ENCODE measurements at places on chromosomes 3 and 15. TPM values are rescaled to one million over a fixed set of nuclear protein-coding genes. Genes with fewer than 3 reads are reported as not detected.

Gene GNAT1
- not detected for total RNA-seq

Gene TMPRSS7
- total RNA-seq, result not detected

Gene MYRIP
- total RNA-seq, result not detected

Gene LRRC31
- not detected for total RNA-seq

Gene ADGRG7
- not detected for total RNA-seq

Gene TM4SF1
- not detected for total RNA-seq

Gene DNASE1L3
- total RNA-seq, result 0.30 TPM

Gene USP19
- total RNA-seq, result 105 TPM

- no peak overlapping the region for H3K4me3 ChIP-seq
- DNase-seq, result no peak
- H3K4me1 ChIP-seq, result no peaks in the 10 kb centered on the region
- H3K36me3 ChIP-seq, result no peaks in the 10 kb centered on the region
- no peak overlapping the region for H3K27ac ChIP-seq
These were observed 59.9 kb upstream of the DPH6 start for GRCh38 chr15:35605764-35606449.

GRCh38 chr3:65922441-65922840 is 116.3 kb downstream of the MAGI1 start:
- H3K27ac ChIP-seq, result no peak overlapping the region
- no peak overlapping the region for H3K4me3 ChIP-seq
- H3K36me3 ChIP-seq, result no peaks in the 10 kb centered on the region
- DNase-seq, result no peak

DNA sequence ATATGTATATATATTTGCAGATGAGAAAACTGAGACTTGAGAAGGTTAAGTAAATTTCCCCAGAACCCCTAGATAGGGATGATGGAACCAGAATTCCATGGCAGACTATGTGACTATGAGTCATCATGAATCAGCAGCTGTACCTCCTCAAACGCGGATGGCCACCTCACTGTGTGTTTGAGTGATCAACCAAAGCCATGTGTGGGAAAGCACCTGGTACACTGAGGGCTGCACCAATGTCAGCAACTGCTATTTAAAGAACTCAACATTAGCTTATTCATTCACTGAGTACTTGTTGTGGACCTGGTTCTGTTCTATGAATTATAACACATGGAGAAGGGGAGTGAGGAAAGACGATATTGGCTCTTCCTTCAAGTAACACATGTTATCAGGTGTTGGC is 377.0 kb downstream of the GAP43 start:
- no peaks in the 10 kb centered on the region for H3K4me1 ChIP-seq
- H3K27me3 ChIP-seq, result no peaks in the 10 kb centered on the region
- DNase-seq, result no peak
- H3K4me3 ChIP-seq, result no peak overlapping the region
- H3K36me3 ChIP-seq, result no peaks in the 10 kb centered on the region

GRCh38 chr15:84909029-84909428 is 24.6 kb downstream of the SLC28A1 start:
- no peak for DNase-seq
- no peak overlapping the region for H3K27ac ChIP-seq
- H3K4me1 ChIP-seq, result no peaks in the 10 kb centered on the region

- DNase-seq, result no peak
- no peak overlapping the region for H3K27ac ChIP-seq
- H3K27me3 ChIP-seq, result no peaks in the 10 kb centered on the region
- H3K36me3 ChIP-seq, result no peaks in the 10 kb centered on the region
These were observed 75.5 kb downstream of the ADAMTS9 start for GRCh38 chr3:64612082-64612860.

- H3K36me3 ChIP-seq, result peaks cover 38% of the 10 kb centered on the region
- H3K27me3 ChIP-seq, result no peaks in the 10 kb centered on the region
- DNase-seq, result peak; percentile 61
These were observed 200.5 kb downstream of the AKAP13 start for GRCh38 chr15:85580879-85581278.

DNA sequence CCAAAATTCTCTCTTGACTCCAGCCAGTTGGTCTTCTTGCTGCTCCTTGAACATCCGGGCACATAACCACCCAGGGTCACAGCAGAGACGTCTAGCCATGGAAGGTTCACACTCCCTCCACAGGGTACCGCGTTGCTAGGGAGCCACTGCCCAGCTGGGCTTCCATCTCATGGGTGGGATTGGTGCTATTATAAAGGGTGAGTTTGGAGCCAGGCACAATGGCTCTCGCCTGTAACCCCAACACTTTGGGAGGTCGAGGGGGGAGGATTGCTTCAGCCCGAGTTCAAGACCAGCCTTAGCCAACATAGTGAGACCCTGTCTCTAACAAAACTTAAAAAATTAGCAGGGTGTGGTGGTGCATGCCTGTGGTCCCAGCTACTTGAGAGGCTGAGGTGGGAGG is 17.5 kb upstream of the SKOR1 start:
- DNase-seq, result no peak
- H3K27ac ChIP-seq, result no peak overlapping the region
- H3K36me3 ChIP-seq, result no peaks in the 10 kb centered on the region
- H3K4me3 ChIP-seq, result no peak overlapping the region

DNA sequence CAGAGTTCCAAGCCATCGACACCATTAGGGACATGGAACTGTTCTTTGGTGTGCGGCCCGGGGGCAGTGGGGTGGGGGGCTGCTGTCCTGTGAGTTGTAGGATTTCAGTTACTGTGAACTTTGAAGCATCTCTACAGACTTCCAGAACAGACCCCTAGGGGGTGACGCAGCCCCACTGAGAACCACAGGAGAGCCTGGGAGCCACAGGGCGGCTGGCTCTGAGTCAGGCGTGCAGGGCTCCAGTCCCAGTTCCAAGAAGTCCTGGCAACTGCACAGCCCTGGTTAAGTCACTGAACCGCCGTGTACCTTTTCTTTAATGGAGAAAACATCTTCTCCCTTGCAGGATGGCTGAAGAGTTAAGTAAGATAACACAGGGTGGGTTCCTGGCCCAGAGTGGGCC is 23.5 kb upstream of the LRTM1 start:
- H3K4me3 ChIP-seq, result no peak overlapping the region
- H3K36me3 ChIP-seq, result no peaks in the 10 kb centered on the region
- no peak for DNase-seq
- no peaks in the 10 kb centered on the region for H3K27me3 ChIP-seq

- H3K36me3 ChIP-seq, result no peaks in the 10 kb centered on the region
- no peak for DNase-seq
- H3K27me3 ChIP-seq, result peaks cover 23% of the 10 kb centered on the region
- no peak overlapping the region for H3K4me3 ChIP-seq
- no peaks in the 10 kb centered on the region for H3K4me1 ChIP-seq
- H3K27ac ChIP-seq, result no peak overlapping the region
These were observed 34.8 kb upstream of the CTSH start for GRCh38 chr15:78979456-78980320.

GRCh38 chr3:175149675-175150074 is 290.5 kb downstream of the NAALADL2 start:
- H3K27ac ChIP-seq, result no peak overlapping the region
- no peaks in the 10 kb centered on the region for H3K27me3 ChIP-seq
- H3K4me3 ChIP-seq, result no peak overlapping the region
- no peak for DNase-seq

GRCh38 chr15:62287066-62287857 is 122.2 kb upstream of the C2CD4B start:
- no peaks in the 10 kb centered on the region for H3K4me1 ChIP-seq
- no peak overlapping the region for H3K4me3 ChIP-seq
- H3K27me3 ChIP-seq, result peaks cover 6% of the 10 kb centered on the region
- H3K27ac ChIP-seq, result no peak overlapping the region

DNA sequence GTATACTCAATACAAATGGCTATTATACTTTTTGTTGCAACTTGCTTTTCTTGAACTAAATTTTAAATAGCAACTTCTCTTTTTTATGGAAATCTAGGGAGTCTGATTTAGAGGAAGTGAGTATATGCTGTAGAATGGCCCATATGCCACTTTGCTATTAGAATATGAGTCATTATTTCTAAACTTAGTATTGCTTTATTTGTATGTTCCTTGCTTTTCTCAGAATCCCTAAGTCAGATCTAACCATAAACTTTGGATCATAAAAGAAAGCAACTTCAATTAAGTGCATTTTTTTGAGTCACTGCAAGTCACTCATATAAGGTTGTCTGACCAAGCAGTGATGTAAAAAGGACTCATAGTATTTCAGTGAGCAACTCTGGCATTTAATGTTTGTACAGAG is 17.5 kb upstream of the SPTSSB start:
- H3K27me3 ChIP-seq, result no peaks in the 10 kb centered on the region
- no peaks in the 10 kb centered on the region for H3K36me3 ChIP-seq
- no peak for DNase-seq

GRCh38 chr3:53496984-53497383 is 2.6 kb downstream of the CACNA1D start:
- peaks cover 36% of the 10 kb centered on the region for H3K27me3 ChIP-seq
- no peak overlapping the region for H3K4me3 ChIP-seq
- H3K36me3 ChIP-seq, result no peaks in the 10 kb centered on the region
- H3K27ac ChIP-seq, result no peak overlapping the region

DNA sequence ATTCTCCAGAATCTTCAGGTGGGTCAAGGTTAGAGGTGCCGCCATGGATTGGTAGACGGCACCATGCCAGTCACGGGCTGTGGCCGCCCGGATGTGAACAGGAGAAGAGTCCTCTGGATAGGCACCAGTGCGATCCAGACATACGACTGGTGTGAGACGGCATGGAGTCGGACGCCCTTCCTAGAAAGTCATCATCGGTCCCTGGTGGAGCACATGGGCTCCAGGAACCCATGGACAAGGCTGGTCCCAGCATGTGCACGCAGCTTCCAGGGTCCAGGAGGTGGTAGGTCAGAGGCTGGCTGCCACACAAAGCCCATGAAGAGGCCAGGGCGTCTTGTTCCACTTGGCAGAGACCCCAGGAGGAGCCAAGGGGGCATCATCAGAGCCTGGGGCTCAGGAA is 276.1 kb upstream of the LRRC3B start:
- H3K27ac ChIP-seq, result no peak overlapping the region
- no peaks in the 10 kb centered on the region for H3K4me1 ChIP-seq
- H3K27me3 ChIP-seq, result no peaks in the 10 kb centered on the region
- no peak overlapping the region for H3K4me3 ChIP-seq
- no peaks in the 10 kb centered on the region for H3K36me3 ChIP-seq

- no peaks in the 10 kb centered on the region for H3K27me3 ChIP-seq
- no peak overlapping the region for H3K4me3 ChIP-seq
- peaks cover 7% of the 10 kb centered on the region for H3K36me3 ChIP-seq
These were observed 66.0 kb downstream of the ST6GAL1 start for GRCh38 chr3:186996356-186996755.

- H3K4me3 ChIP-seq, result no peak overlapping the region
- DNase-seq, result no peak
- H3K27me3 ChIP-seq, result no peaks in the 10 kb centered on the region
- H3K36me3 ChIP-seq, result no peaks in the 10 kb centered on the region
- H3K4me1 ChIP-seq, result peaks cover 17% of the 10 kb centered on the region
These were observed 21.4 kb downstream of the ACAP2 start for GRCh38 chr3:195421400-195421799.

- H3K27me3 ChIP-seq, result peaks cover 2% of the 10 kb centered on the region
- no peaks in the 10 kb centered on the region for H3K4me1 ChIP-seq
- H3K36me3 ChIP-seq, result no peaks in the 10 kb centered on the region
- H3K27ac ChIP-seq, result no peak overlapping the region
- H3K4me3 ChIP-seq, result no peak overlapping the region
These were observed 63.1 kb downstream of the TLE3 start for GRCh38 chr15:70034596-70034995.

GRCh38 chr15:100878648-100879047 is 983 bp upstream of the ALDH1A3 start:
- no peaks in the 10 kb centered on the region for H3K4me1 ChIP-seq
- peaks cover 16% of the 10 kb centered on the region for H3K27me3 ChIP-seq
- H3K4me3 ChIP-seq, result no peak overlapping the region
- no peak for DNase-seq
- no peak overlapping the region for H3K27ac ChIP-seq
- no peaks in the 10 kb centered on the region for H3K36me3 ChIP-seq

DNA sequence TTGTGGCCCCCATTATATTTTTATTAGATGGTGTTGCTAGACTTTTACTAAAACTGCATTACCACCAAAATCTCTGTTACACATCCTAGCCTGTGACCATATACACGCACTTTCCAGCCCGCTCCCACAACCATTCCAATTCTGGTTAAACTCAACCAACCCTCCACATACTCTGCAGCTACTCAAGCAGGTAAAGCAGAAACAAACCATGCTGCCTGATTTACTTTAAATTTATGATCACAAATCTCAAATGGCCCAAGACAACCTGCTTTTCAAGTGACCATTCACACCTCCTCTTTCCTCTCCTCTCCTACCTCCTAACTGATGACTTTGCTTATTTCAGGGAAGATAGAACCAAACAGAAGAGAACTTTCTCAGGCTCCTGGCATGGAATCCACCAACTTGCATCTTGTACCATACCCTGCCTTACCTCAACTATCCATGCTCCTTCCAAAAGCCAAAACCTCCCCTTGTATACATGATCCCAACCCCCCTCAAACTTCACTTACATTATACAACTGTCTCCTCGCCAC is 18.5 kb downstream of the ULK4 start:
- H3K4me1 ChIP-seq, result no peaks in the 10 kb centered on the region
- H3K27ac ChIP-seq, result no peak overlapping the region
- H3K27me3 ChIP-seq, result no peaks in the 10 kb centered on the region
- H3K36me3 ChIP-seq, result peaks cover 11% of the 10 kb centered on the region
- DNase-seq, result no peak

DNA sequence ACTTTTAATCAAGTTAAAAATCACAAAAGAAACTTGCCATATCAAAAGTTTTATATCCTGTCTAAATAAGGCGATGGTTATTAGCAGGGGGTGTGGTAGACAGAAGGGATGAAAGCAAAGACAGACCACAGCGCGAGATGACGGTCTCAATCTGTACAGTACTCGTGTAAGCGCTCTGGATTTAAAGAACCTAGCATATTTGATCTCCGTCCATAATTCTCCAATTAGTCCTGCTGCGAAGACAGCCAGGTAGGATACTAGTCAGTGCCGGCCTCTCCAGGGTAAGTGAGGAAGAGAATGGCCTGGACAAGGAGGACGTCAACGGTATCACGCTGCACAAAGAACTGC is 701 bp downstream of the SGO1 start:
- peak overlapping the region; percentile 98 for H3K27ac ChIP-seq

- no peaks in the 10 kb centered on the region for H3K4me1 ChIP-seq
- no peaks in the 10 kb centered on the region for H3K27me3 ChIP-seq
- H3K36me3 ChIP-seq, result no peaks in the 10 kb centered on the region
- H3K27ac ChIP-seq, result no peak overlapping the region
These were observed 68.3 kb upstream of the TBC1D5 start for GRCh38 chr3:17810759-17811158.

DNA sequence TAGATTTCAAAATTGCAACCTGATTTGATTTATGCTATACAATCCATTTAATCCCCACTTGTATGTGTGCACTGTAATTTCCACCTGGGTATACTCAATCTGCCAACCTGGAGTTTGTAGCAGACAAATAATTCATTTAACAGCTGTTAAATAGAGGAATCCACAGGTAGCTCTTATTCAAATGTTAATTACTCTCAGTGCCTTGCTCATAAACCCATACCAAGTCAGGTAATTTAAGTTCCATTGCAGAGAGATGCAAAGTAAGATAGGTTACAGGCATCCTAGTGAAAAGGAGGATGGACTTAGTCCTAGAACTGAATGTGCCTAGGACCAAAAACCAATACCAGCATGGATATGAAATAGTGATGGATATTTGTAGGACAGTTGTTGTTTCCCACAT is 674.2 kb downstream of the TBL1XR1 start:
- no peak overlapping the region for H3K27ac ChIP-seq
- no peak overlapping the region for H3K4me3 ChIP-seq
- H3K4me1 ChIP-seq, result no peaks in the 10 kb centered on the region
- H3K27me3 ChIP-seq, result no peaks in the 10 kb centered on the region

- H3K4me1 ChIP-seq, result peaks cover 17% of the 10 kb centered on the region
- H3K27ac ChIP-seq, result no peak overlapping the region
- no peak for DNase-seq
- no peak overlapping the region for H3K4me3 ChIP-seq
- H3K36me3 ChIP-seq, result no peaks in the 10 kb centered on the region
These were observed 63.0 kb downstream of the HES1 start for GRCh38 chr3:194198938-194199337.

GRCh38 chr3:125281381-125281780 is 68.8 kb upstream of the SLC12A8 start:
- no peaks in the 10 kb centered on the region for H3K27me3 ChIP-seq
- no peak for DNase-seq
- H3K27ac ChIP-seq, result no peak overlapping the region
